ENCODE measurements at places on chromosomes 4 and X.

DNA sequence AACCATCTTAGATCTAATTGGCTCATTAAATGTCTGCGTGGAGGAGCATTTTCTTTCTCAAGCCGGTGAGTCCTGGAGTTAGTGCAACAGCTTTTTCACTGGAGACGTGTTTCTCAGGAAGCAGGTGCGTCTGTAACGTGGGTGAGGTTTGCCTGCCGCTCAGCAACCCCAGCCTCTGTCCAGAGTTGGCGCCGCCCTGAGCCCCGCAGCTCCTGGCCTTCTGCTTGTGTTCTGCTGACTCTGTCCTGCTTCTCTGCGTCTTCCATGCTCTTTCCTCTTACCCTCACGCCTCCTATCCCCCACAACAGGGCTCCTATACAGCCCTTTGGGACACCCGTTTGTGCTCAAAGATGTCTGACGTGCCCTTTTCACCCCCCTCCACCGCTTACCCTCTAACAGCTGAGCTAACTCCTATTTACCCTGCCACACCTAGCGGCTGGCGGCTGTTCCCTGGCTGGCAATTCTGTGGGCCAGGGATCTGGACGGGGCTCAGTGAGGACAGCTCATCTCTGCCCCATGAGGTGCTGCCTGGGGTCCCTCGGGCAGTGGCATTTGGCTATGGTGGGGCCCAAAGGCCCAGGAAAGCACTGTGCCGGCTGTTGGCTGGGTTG lies 18.8 kb downstream of the DOK7 start:
- DNase-seq = no peak

- no peak for DNase-seq
These were observed 83.3 kb downstream of the SPRY1 start for GRCh38 chr4:123479944-123480343.

GRCh38 chr4:81471298-81471587 lies 464 bp downstream of the RASGEF1B start:
- no peak for DNase-seq

DNA sequence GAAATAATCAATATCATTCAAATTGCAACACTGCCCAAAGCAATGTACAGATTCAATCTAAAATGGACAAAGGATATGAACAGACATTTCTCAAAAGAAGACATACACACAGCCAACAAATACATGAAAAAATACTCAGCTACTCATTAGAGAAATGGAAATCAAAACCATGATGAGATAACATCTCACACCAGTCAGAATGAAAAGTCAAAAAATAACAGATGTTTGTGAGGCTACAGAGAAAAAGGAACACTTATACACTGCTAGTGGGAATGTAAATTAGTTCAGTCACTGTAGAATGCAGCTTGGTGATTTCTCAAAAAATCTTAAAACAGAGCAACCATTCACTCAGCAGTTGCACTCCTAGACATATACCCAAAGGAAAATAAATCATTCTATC lies 205.2 kb downstream of the DKK2 start:
- DNase-seq = no peak

Measured in fibroblast of upper back skin (primary cell).